Stimulated activated CD8-positive, alpha-beta memory T cell treated with anti-CD3 and anti-CD28 coated beads, Interleukin-15, amount 100 ng/mL, for 1 hour (primary cell): ENCODE measurements at places on chromosomes 1 and 21.

- no peak for DNase-seq
Observed at GRCh38 chr1:183871142-183871541, 66.2 kb downstream of the RGL1 start.

DNA sequence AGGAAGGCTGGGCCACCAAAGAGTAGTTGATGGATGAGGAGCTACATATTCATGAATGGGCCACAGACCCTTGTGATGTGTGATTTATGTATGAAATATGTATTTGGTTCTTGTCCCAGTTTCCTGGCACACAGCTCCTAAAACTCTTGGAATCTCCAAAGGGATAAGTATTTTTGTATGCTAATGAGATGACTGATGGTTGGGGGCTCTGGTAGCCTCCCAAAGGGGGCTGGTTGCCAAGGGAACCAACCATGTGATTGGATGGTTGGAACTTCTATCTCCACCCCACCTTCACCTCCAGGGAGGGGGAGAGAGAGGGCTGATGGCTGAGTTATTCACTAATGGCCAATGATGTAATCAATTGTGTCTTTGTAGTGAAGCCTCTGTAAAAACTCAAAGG is 77.1 kb downstream of the ZNF281 start:
- DNase-seq = no peak

DNA sequence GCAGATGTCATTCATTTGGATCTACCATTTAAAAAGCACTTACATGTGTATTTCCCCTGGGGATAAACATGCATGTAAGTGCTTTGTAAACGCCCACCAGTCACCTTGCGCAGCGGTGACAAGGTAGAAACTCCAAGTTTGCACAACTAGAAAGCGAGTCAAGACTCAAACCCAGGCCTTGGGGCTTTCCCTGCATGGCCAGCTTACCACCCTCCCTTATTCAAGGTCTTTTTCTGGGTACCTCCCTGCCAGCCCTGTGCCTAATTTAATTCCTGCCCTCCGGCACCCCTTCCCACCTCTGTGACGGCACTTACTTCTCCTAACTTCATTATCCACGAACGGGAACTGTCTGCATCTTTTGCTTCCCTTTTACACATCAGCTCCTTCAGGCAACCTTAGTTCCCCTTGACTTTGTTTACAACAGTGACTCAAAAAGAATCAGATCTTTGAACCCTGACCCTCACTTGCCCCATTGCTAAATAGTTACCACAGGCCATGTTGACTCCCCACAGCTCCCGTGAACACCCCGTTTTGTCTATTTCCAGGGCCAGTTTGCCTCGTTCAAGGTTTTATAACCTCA is 138.3 kb upstream of the ETS2 start:
- DNase-seq = no peak

- no peak for DNase-seq
Observed at GRCh38 chr1:154448331-154448811, 43.2 kb downstream of the IL6R start.

DNA sequence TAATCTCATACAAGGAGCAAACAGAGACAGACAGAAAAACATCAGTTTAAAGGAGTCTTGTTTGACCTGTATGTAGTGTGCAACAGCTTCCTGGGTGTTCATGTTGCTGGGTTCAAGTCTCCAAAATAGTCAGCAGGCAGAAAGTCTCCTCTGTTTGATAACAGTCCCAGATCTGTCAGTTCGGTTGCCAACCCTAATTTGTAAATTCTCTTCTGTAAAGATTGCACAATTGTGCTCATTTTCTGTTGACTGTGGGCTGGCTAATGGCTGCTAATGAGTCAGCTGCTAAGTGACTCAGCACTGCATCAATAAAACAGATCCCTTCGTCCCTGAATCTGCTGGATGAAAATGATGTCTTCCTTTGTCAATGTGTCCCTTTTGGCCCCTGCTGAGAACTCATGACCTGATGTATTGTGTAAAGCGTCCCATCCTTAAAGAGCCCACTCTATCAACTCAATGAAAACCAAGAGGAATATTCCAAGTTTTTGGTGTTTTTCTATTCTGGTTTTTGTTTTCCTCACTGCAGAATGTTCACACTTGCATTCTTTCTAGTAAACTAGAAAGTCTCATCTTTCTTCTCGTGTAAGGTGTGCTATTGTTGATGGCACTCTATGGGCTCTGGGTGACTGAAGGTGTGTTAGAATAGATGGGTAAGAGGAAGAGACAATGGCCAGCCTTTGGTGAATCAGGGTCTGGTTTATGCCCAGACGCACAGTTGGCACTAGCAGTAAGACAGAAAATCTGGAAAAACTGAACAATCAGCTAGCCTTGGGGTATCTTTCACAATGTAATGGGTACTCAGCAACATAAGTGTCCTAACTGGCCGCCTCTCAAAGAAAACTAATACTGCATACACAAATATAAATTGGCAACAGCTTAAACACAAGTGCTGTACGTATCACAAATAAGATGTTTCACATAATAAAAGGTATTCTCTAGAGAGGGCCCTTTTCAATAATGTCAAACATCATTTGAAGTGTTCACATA is 75.1 kb upstream of the SIPA1L2 start:
- no peak for DNase-seq

DNA sequence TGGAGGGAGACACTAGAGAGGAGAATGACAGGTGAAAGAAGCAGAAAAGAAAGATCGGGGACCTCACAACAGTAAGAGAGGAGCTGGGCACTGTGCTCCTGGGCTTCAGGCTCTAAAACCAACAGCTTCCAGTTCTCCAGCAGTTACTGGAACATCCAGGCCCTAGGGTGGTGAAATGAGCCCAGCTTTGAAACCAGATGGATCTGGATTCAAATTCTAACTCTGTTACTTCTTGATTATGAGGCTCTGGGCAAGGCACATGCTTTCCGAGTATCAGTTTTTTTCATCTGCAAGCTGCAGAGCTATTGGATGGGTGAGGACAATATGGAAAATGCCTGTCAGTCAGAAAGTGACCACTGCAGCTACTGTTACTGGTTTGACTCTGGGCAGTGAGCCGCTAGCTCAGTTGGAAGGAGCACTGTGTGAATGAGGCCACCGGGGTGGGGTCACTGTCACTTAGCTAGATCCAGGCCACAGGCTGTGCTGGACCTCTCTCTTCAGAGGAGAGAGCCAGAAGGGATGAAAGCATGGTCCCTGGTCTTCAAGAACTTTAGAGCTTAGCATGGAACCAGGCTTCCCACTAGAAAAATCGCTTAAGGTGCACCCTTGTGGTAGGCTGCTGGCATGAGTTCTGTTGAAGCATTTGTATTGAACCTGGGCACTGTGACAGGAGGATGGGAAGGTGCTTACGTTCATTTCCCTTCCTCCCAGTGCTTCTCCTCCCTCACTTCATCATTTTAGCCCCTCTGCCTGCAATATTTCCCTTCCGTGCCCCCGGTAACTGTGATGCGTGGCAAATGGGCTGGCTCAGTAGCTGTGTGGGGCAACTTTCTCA is 12.2 kb downstream of the PLEKHO1 start:
- no peak for DNase-seq

DNA sequence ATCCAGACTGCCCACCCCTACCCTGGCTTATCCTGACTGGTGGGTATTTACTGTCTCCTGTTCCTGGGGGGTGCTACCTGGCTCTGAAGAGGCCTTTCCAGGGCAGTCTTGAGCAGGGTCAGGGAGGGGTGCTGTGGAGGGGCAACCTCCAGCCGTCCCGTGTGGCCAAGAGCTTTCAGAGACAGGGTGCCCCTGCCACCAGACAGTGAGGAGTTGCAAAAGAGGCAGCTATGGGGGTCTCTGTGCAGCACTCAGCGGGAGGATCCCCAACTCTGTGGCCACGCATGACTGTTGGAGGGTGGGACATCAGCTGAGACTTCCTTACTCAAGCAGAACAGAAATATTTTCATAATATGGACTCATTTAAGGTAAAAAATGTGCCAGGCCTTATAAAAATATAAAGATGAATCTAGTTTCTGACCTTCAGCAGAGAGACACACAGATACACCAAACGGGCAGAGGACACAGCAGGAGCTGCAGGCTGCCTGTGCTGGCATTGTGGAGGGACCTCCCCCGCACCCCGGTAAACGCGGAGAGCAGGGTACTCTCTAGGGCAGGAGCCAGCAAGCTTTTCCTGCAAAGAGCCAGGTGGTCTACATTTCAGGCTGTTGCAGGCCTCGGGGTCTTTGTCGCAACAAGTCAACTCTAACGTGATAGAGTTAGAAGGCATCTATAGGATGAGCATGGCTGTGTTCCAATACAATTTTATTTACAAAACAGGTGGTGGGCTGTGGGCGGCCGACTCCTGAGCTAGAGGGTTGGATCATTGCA is 252.6 kb downstream of the RHOU start:
- no peak for DNase-seq

- DNase-seq = no peak
Observed at GRCh38 chr1:154706851-154707250, 98.9 kb upstream of the ADAR start.

DNA sequence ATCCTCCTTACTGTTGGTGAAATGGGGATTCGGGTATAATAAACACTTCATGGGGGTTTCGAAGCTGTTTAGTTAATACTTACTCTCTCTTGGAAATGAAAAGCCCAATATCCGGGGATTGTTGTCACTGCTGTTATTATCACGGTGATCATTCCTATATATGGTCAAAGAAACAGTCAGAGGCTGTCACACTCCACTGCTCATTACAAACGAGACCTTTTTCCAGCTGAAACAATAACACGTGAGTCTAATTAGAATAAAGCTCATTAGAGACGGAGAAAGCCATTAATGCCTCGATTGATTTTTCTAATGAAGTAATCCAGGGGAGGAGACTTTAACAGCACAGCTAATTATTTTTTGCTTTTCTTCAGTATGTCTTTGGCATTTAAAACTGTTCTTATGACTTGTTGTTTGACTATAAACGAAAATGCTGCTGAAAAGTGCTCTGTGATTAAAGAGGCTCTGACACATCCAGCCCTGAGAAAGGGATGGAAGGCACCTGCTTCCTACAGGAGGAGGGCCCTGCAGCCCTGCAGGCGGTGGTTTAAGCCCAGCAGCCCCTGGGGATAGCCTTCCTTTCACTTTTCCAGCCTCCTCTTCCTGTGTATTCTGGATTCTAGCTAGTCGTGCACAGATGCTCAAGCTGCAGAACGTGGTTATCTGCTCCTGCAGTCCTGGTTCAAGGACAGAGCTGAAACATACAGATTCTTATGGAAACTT is 143.6 kb downstream of the EDEM3 start:
- no peak for DNase-seq

- DNase-seq = no peak
Observed at GRCh38 chr1:36673202-36673601, 190.5 kb upstream of the CSF3R start.

DNA sequence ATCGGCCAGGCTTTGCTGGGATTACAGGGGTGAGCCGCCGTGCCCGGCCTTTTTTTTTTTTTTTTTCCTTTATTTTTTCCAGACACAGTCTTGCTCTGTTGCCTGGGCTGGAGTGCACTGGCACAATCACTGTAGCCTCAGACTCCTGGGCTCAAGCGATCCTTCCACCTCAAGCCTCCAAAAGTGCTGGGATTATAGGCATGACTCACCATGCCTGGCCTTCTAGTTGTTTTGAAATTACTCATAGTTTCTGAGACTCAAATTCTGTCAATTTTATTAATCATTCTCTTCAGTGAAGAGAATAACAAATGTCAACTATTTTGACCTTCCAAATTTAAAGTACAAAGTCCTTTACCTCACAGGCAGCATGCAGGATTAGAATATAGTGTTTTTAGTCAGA is 374.5 kb downstream of the PLA2G4A start:
- no peak for DNase-seq

DNA sequence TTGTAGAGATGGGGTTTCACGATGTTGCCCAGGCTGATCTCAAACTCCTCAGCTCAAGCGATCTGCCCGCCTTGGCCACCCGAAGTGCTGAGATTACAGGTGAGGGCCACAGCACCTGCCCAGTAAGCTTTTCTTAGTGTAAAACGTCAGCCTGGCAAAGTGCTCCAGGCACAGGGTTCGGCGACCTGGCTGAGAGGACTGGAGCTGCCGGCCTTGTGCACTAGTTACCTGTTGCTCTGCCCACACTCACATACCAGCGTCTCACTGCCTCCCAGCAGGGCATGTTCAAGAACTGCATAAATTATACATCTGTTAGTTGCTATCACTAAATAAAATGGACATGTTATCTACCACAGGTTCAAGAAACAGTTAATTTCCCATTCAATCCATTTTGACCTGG is 55.2 kb downstream of the DEGS1 start:
- no peak for DNase-seq

DNA sequence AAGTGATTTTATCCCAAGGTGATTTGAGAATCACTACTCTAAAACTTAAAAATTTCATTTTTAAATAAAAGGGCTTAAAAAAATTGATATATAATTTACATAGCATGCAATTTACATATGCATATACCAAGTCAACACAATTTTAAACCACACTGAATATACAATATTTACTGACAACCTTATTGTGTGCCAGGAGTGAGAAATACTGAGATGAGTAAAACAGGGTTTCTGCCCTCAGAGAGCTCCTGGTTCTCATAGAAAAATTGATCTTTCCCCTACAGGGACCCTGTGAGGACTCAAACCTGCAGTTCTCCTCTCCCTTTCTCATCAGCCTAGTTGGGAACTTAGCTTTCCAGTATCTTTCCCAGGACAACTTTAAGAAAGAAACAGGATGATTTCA is 27.0 kb downstream of the PLPP3 start:
- no peak for DNase-seq

GRCh38 chr1:89361681-89362080 is 2.2 kb upstream of the GBP6 start:
- DNase-seq = no peak

- no peak for DNase-seq
Observed at GRCh38 chr1:236416165-236416564, 22.1 kb downstream of the EDARADD start.

DNA sequence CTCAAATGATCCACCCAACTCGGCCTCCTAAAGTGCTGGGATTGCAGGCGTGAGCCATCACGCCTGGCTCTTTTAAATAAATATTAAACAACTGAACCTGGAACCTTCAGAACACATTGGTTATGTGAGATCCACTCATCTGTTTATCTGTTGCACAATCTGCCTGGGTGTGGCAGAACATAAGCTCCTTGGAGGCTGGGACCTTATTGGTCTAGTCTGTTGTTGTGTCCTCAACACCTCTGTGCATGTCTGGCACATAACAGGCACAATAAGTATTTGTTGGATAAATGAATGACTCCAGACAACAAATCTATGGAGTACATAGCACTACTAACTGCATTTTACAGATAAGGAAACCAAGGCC is 4.1 kb upstream of the NBL1 start:
- no peak for DNase-seq
